Naive thymus-derived CD8-positive, alpha-beta T cell (primary cell): ENCODE measurements at places on chromosomes 1 and 21. TPM values are rescaled to one million over a fixed set of nuclear protein-coding genes. Genes with fewer than 3 reads are reported as not detected.

GRCh38 chr1:207494171-207494570 lies 1.8 kb upstream of the CR1 start:
- DNase-seq = no peak

DNA sequence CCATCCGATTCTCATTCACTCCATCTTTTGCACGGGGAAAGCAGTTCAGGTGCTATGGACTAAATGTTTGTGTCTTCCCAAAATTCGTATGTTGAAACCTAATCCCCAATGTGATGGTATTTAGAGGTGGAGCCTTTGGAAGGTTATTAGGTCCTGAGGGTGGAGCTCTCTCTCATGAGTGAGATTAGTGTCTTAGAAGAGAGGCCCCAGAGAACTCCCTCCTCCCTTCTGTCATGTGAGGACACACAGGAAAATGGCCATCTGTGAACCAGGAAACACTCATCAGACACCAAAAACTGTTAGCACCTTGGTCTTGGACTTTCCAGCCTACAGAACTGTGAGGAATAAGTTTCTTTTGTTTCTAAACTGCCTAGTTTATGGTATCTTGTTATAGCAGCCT lies 15.8 kb upstream of the CCDC190 start:
- no peak for DNase-seq

- no peak for DNase-seq
These were observed 10.5 kb upstream of the UCK2 start for GRCh38 chr1:165816826-165817497.

DNA sequence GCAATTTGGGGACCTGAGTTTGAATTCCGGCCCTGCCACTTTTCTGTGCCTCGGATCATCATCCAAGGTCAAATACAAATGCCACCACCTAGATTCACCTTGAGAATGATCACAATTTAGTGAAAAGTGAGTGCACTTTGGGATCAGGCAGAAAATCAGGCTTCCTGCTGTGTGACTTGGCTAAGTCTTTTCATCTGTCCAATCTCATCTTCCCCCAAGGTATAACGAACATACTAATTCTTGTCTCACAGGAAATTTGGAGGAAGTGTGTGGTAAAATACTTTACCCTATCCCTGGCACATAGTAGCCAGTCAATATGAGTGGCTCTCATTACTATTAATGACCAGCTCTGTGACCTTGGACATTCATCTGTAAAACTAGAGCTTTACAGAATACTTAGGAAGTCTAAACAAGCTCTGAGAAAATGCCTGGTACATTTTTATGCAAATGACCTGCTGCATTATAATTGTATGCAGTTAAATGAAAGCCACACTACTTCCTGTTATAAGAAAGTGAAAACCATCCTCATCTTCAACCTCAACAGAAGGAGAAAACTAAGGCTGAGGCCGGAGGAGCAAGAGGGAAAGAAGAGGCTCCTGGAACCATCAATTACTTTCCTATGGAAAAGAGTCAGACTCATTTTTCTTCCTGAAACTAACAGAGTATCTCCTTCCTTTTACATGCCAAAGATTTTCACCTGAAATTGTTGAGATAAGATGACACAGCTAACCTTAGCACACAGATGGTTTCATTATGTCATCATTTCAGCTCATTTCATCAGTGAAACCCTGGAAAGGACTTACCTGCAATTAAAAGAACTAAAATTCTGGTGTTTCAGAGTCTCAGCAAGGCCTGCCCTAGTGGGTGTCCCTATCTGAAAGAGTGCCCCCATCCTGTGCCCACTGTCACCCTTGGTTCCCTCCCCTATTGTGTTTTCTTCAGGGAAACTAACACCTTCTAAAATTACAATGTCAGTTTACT lies 32.6 kb upstream of the RGS8 start:
- DNase-seq = no peak

DNA sequence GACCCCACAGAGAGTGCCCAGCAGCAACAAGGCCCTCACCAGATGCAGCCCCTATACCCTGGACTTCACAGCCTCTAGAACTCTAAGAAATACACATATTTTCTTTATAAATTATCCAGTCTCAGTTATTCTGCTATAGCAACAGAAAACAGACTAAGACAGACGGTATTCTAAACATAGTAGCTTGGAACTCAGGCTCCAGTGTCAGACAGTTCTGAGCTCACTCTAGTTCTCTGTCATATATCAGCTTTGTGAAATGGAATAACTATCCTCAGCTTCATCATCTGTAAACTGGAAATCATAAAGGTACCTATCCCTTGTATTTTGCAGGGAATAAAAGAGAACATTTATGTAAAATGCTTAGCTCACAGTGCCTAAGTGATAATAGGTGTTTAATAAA lies 127.4 kb downstream of the GLUL start:
- no peak for DNase-seq

- DNase-seq = no peak
These were observed 24.9 kb downstream of the KLHDC7A start for GRCh38 chr1:18505666-18506065.

DNA sequence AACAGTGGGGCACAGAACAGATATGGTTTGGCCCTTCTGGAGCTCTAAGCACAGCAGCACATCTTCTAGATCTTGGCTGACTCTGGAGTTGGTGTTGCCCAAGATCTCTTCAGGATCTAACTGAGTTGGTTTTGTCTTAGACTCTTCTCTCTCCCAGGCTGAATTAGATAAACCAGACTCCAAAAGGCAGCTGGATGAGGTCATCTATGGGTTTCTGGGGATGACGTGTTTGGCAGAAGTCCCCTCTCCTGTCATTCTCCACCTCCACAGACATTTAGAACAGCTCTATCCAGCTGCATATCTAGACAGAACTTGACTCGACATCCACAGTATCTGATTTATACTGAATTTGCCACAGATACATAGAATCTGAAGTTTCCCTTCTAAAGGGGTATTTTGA lies 75.3 kb downstream of the ST6GALNAC5 start:
- no peak for DNase-seq

DNA sequence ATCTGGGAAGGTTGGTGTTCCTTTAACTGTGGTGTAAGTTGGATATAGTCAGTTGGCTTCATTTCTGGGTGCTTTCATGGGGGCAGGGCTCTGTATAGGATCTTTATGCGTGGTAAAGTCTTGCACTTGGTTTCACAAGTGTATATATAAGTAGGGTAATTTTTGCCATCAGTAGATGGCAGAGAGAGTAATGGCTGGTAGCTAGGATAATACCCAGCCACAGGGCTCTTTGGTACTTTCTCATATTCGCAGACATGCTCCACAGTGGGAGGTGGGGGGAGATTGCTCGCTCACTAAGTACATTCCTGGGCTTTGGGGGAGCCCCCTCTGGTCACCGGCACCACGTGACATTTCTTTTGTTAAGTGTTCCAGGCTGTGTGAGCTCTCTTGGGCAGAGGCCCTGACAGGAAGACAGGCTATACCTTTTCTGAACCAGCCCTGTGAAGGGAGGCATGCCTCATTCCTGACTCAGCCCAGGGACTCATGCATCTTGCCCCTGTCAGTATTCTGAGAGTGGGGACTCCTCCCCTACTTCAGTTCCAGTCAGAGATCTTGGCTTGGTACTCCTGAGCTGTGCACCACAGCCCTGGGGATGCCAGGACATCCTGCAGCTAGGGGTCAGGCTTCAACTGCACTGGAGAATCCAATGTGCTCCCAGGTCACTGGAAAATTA lies 37.6 kb downstream of the FCRL2 start:
- no peak for DNase-seq

GRCh38 chr1:31580891-31581603 lies 4.7 kb downstream of the TINAGL1 start:
- no peak for DNase-seq

DNA sequence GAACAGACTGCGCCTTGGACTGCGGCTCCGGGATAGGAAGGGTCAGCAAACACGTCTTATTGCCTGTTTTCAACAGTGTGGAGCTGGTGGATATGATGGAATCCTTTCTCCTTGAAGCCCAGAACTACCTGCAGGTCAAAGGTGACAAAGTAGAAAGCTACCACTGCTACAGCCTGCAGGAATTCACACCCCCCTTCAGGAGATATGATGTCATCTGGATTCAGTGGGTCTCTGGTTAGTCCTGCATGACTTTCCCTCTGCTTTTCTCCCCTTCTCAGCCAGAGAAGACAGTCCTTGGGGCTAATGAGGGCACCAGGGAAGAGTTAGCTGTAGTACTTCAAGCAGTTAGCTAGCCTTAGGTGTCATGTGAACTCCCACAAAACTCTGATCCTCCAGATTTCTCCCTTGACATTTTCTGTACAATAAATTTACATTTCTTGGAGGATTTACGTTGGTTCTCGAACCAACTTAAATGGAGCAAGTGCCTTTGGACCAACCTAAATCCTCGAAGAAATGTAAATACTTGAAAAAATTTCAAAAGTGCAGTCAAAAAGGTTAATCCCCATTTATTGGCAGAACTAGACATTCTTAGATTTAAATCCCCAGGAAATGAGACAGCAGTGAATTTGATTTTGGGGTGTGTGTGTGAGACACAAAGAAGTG lies 20.9 kb downstream of the NTMT2 start:
- no peak for DNase-seq

DNA sequence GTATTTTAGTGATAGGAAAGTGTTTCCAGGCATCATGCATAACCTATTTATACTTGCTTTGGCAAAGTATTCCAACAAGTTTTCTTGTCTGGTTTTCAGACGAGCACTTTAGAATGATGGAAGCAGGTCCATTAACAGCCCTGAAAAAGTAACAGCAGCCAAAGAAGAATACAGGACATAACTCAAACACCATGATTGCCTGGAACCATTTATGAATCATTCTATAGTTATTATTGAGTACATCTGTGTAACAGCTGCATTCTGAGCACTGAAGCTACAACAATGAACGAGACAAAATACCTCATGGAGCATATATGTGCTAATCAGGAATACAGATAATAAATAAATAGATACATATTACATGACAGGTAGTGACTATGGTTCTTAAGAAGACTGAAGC lies 12.6 kb downstream of the IL10RB start:
- no peak for DNase-seq

The BRWD1 gene
- total RNA-seq = 121 TPM

The TLCD4 gene
- 0.11 TPM for total RNA-seq

The ACTL8 gene
- total RNA-seq = not detected

The CDC42BPA gene
- 1.5 TPM for total RNA-seq

The NGF gene
- total RNA-seq = not detected
